ENCODE measurements at places on chromosomes 3 and 15. TPM values are rescaled to one million over a fixed set of nuclear protein-coding genes. Genes with fewer than 3 reads are reported as not detected.

DNA sequence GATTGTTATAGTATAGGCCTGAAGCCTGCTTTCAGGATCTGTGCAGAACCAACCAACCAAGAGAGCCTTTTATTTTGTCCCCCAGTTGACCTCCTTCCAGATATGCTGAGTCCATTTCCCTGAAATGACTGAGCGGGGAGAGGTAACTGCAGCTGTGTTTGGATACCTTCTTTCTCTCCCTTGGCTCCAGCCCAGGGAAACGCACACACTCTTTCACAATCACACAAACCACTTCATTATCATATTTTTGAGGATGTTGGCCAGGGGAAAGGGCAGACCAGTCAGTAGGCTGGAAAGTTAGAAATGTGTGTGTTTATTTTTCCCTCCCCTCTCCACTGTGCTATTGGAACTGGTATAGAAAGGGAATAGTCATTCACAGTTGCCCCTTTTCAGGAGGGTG lies 417.7 kb upstream of the TBL1XR1 start:
- H3K27ac ChIP-seq: no peak overlapping the region
- H3K4me3 ChIP-seq: no peak overlapping the region
- H3K36me3 ChIP-seq: no peaks in the 10 kb centered on the region
- H3K27me3 ChIP-seq: no peaks in the 10 kb centered on the region
- no peak for DNase-seq
- H3K4me1 ChIP-seq: peaks cover 6% of the 10 kb centered on the region

DNA sequence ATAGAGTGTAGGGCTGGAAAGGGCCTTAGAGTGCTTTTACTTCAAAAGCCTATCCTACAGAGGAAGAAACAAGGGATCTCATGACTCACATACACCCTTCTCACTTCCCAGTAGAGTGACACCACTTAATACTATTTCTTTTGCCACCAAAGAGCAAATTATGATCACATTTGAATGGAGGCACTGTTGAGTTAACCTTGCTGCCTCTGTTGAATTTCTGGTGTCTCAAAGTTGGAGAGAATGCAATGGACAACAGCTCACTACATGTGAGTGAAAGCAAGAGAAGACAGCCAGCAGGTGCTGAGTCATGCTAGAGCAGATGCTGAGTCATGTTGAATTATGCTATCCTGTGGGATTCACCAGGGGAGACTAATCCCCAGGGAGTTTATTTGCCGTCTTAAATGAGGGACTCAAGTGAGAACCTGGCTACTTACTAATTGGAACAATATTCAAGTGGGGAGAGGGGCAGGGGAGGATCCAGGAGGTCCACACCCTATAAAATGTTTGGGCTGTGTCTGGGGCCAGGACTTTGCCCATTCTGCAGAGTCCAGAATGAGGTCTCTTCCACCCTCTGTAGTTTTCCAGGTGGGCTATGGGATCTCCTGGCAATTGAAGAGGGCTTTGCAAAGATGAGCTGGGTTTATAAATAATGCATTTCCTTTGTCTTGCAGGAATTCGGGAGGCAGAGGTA lies 35.8 kb downstream of the ST8SIA2 start:
- H3K36me3 ChIP-seq: no peaks in the 10 kb centered on the region
- DNase-seq: no peak
- H3K27me3 ChIP-seq: no peaks in the 10 kb centered on the region
- no peak overlapping the region for H3K4me3 ChIP-seq
- H3K27ac ChIP-seq: no peak overlapping the region

The NR2E3 gene
- not detected for total RNA-seq

GRCh38 chr15:68578980-68579935 lies at the start of gene CORO2B:
Gene CORO2B, plus strand, starts transcription at chr15:68578993. Its CDS starts 270 bp downstream, at chr15:68579263.
- H3K4me1 ChIP-seq: peaks cover 7% of the 10 kb centered on the region
- peak within 1 kb of the TSS; percentile 59 for H3K4me3 ChIP-seq
- H3K27me3 ChIP-seq: peaks cover 27% of the 10 kb centered on the region
- no peak within 1 kb of the TSS for H3K27ac ChIP-seq

DNA sequence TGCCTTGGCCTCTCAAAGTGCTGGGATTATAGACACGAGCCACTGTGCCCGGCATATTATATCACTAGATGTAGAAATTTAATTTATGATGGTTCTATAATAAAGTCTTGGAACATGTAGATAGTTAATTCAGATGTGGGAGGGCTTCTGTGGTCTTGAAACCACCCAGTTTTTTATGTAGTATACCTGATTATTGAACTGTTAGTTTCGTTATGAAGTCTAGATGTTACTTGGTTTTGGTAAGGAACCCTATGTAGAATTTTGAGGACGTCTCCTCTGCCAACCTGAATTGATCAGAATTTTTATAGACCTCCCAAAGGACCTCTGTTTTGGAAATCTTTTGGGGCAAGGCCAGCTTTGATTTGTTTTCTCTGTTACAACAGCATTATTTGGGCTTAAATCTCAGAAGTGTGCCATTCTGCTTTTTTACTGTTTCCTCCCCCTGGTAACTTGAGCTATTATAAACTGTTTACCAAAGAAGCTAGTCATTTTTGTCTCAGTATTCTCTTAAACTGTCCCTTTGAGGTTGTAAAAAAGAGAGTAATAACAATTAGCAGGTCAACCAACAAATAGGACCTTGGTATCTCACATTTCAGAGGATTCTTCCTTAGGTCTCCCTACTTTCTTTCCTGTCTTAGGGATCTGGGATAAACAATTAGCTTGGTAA lies 20.8 kb downstream of the AKAP13 start:
- no peak overlapping the region for H3K4me3 ChIP-seq
- no peak overlapping the region for H3K27ac ChIP-seq
- peaks cover 45% of the 10 kb centered on the region for H3K4me1 ChIP-seq
- no peak for DNase-seq

DNA sequence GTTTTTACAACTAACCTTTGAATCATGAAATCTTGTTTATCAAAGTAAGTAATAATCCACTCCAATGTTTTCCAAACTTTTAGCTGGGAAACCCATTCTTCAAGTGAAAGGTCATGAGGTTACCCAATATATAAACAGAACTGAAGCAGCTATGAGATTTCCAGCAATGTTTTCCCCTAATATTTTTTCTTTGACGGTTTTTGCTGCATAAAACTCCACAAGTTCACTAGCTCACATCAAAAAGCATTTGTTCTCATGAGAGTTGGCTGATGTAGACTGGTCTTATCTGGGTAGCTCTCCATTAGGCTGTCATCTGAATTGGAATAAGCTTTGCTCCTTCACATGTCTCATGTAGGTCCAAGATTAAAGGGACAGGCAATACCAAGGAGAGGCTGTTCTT lies 241.2 kb upstream of the LRRC3B start:
- no peaks in the 10 kb centered on the region for H3K27me3 ChIP-seq
- H3K4me1 ChIP-seq: no peaks in the 10 kb centered on the region
- no peaks in the 10 kb centered on the region for H3K36me3 ChIP-seq
- no peak overlapping the region for H3K4me3 ChIP-seq
- DNase-seq: no peak

GRCh38 chr15:33043636-33044035 lies 150.9 kb downstream of the FMN1 start:
- no peak overlapping the region for H3K27ac ChIP-seq
- no peak overlapping the region for H3K4me3 ChIP-seq

DNA sequence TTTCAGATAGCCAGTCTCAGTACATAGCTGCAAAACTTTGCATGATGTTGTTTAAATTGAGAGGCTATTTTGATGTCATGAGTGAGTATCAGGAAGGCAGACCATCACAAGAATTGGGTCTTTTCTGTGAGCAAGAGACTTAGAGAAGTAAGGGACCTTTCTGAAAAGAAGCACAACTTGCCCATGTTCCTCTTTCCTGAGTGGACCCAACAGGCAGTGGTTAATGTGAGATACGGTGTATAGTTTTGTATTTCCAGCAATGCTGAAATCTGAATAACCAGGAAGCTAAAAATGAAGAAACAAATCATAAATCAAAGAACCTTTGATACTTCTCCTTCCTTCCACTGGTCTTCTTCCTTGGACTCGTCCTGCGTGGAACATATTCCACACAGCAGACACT lies 25.1 kb downstream of the MCTP2 start:
- H3K4me3 ChIP-seq: no peak overlapping the region
- H3K27me3 ChIP-seq: no peaks in the 10 kb centered on the region
- H3K27ac ChIP-seq: no peak overlapping the region
- H3K4me1 ChIP-seq: peaks cover 9% of the 10 kb centered on the region
- H3K36me3 ChIP-seq: no peaks in the 10 kb centered on the region
- no peak for DNase-seq

GRCh38 chr15:58221591-58222241 lies 83.5 kb downstream of the AQP9 start:
- no peak overlapping the region for H3K27ac ChIP-seq
- H3K27me3 ChIP-seq: no peaks in the 10 kb centered on the region
- no peaks in the 10 kb centered on the region for H3K36me3 ChIP-seq
- H3K4me1 ChIP-seq: no peaks in the 10 kb centered on the region
- no peak for DNase-seq
- H3K4me3 ChIP-seq: no peak overlapping the region

The ROBO2 gene
- not detected for total RNA-seq

- no peaks in the 10 kb centered on the region for H3K36me3 ChIP-seq
- no peak overlapping the region for H3K4me3 ChIP-seq
- H3K4me1 ChIP-seq: no peaks in the 10 kb centered on the region
- H3K27ac ChIP-seq: no peak overlapping the region
- no peaks in the 10 kb centered on the region for H3K27me3 ChIP-seq
- no peak for DNase-seq
Observed at GRCh38 chr15:85986741-85987140, 92.9 kb upstream of the AGBL1 start.

The ZMYND10 gene
- total RNA-seq: 1.3 TPM

DNA sequence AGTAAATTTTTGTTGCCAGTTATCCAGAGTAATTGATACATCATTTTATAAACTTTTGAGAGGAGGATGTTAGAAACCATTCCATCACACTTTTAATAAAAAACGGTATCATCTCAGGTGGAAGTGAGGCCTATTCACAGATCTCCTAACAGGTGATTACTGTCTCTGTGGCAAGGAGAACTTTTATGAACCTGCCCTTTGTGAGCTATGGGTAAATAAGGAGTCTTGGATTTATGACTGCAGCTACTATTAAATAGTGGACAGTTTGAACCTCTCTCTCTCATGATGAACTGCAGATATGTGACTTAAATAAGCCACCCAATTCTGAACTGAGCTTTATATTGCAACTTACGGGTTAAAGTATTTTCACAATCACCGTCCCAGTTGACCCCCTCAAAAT lies 45.7 kb downstream of the ZFAND6 start:
- no peaks in the 10 kb centered on the region for H3K27me3 ChIP-seq
- no peak overlapping the region for H3K27ac ChIP-seq
- H3K36me3 ChIP-seq: no peaks in the 10 kb centered on the region
- peaks cover 15% of the 10 kb centered on the region for H3K4me1 ChIP-seq

GRCh38 chr3:97942801-97943546 lies 29.3 kb downstream of the RIOX2 start:
- no peak overlapping the region for H3K4me3 ChIP-seq
- H3K27ac ChIP-seq: no peak overlapping the region
- no peaks in the 10 kb centered on the region for H3K4me1 ChIP-seq
- DNase-seq: no peak
- H3K36me3 ChIP-seq: peaks cover 14% of the 10 kb centered on the region
- no peaks in the 10 kb centered on the region for H3K27me3 ChIP-seq

DNA sequence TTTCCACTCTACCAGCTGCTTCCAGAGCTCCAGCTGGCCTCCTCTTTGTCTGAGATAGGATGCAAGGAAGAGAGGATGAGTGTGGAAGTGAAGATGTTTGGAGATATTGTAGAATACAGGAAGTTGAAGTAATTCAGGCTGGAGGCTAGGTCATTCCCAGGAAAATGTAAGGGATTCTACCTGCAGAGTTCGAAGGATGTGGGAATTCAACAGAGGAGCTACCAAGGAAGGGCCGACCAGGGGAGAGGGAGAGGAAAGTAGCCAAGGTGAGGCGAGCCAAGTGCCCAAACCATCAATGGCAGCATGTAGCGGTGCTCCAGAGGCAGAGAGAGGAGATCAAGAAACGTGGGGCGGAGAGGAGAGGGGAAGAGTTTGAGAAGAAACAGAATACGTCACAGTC lies 49.0 kb upstream of the EPHB3 start:
- peaks cover 14% of the 10 kb centered on the region for H3K27me3 ChIP-seq
- H3K4me1 ChIP-seq: peaks cover 9% of the 10 kb centered on the region
- no peaks in the 10 kb centered on the region for H3K36me3 ChIP-seq

DNA sequence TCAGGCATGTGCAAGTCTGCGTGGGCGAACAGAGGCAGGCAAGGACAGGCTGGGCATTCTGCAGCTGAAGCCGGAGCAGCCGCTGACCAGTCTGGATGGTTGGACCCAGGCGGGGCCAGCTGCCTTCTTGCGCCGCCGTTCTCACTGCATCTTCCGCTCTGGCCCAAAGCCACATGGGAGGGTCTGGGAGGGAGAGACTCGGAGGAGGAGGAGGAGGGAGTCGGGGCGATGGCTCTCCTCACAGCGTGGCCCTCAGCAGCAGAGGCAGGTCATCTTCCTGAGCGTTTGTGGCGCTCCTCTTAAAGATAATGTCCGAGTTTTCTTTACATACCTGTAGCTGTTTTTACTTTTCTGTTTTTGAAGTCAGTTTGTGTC lies 5.9 kb downstream of the CLK3 start:
- H3K36me3 ChIP-seq: peaks cover 73% of the 10 kb centered on the region
- H3K27ac ChIP-seq: no peak overlapping the region
- H3K27me3 ChIP-seq: no peaks in the 10 kb centered on the region
- DNase-seq: no peak
- no peak overlapping the region for H3K4me3 ChIP-seq

- DNase-seq: no peak
- H3K4me1 ChIP-seq: no peaks in the 10 kb centered on the region
- H3K27ac ChIP-seq: no peak overlapping the region
- no peak overlapping the region for H3K4me3 ChIP-seq
Observed at GRCh38 chr15:83559310-83559966, 94.5 kb upstream of the ADAMTSL3 start.

The RARRES1 gene
- total RNA-seq: not detected

GRCh38 chr15:66876731-66877476 lies 174.9 kb downstream of the SMAD6 start:
- no peaks in the 10 kb centered on the region for H3K4me1 ChIP-seq
- H3K27me3 ChIP-seq: no peaks in the 10 kb centered on the region

- H3K36me3 ChIP-seq: no peaks in the 10 kb centered on the region
- H3K27me3 ChIP-seq: no peaks in the 10 kb centered on the region
- no peak for DNase-seq
- H3K4me3 ChIP-seq: no peak overlapping the region
- H3K4me1 ChIP-seq: no peaks in the 10 kb centered on the region
Observed at GRCh38 chr3:68943753-68944500, 11.6 kb upstream of the TAFA4 start.

- H3K27me3 ChIP-seq: no peaks in the 10 kb centered on the region
- no peaks in the 10 kb centered on the region for H3K36me3 ChIP-seq
- no peak overlapping the region for H3K27ac ChIP-seq
- no peak overlapping the region for H3K4me3 ChIP-seq
- DNase-seq: no peak
Observed at GRCh38 chr15:84572231-84572630, 28.6 kb upstream of the ZSCAN2 start.

Measured in CD8-positive, alpha-beta memory T cell (primary cell).